ENCODE measurements at places on chromosomes 4 and X.

DNA sequence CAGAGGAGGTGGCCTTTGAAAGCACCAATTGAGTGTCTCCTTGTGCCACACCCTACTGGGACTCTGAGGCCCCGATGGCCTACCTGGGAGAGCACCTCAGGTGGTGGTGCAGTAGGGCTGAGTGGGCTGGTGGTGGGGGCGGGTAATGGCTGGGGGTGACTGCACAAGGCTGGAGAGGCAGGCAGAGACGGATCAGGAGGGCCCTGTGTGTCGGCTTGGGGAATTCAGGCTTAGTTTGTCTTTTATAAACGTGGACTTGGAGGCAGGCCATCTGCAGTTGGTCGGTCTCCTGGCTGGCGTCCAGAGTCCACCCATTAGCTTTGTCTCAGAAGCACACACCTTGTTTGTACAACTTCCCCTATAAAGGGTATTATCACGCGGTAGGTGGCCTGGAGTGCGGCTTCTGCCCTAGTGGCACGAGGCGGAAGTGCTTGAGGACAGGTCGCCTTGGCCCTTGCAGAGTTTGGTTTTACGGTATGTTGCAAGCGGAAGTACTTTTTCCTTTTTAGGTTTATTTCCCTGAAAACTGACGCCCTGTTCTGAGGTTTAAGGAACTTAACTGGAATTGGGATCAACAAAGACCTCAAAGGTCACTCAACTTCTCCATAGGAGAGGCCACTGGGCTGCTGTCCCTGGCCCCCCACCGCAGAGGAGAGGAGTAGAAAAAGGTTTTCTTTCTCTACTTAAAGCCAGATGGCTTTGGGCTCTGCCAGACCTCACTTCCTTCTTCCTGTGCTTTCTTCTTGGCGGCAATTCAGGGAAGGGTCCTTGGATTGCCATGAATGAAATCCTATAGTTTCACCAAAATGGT lies 8.0 kb downstream of the TBC1D14 start:
- no peak for DNase-seq

GRCh38 chr4:35228313-35228712 lies 1016.0 kb downstream of the ARAP2 start:
- no peak for DNase-seq

DNA sequence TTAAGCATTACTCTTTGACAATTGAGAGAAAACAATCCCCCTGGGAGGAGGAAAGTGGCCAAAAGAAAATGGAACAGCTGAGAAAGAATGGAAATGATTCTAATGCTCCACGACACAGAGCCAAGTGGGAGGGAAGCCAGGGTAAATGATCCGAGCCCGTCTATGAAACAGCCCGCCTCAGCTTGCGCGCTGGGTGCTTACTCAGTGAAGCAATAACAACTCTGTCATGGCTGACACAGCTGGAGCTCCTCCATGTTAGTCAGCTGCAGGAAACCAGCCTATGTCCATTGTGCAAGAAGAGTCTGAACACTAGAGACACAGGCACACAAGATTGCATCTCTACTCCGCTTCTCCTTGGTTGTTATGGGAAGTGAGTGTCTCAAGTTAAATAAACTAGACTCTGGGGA lies 19.3 kb downstream of the NOA1 start:
- no peak for DNase-seq

GRCh38 chr4:84481860-84482245 lies 17.2 kb downstream of the NKX6-1 start:
- no peak for DNase-seq

DNA sequence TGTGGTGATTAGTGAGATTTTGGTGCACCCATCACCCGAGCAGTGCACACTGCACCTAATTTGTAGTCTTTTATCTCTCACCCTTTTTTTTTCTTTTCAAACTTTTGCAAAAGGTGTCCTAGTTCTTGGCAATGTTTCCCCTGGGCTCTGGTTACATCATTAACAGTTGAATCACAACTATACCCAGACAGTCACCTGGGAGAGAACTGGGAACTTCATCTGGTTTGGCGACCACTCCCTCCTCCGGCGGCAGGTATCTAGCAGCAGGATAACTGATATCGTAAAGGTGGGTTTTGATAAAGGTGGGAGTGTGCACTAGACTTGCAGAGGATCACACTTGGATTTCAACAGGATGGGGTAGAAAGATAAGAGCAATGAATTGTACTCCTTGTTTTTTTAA lies 140.5 kb downstream of the CHIC2 start:
- no peak for DNase-seq

DNA sequence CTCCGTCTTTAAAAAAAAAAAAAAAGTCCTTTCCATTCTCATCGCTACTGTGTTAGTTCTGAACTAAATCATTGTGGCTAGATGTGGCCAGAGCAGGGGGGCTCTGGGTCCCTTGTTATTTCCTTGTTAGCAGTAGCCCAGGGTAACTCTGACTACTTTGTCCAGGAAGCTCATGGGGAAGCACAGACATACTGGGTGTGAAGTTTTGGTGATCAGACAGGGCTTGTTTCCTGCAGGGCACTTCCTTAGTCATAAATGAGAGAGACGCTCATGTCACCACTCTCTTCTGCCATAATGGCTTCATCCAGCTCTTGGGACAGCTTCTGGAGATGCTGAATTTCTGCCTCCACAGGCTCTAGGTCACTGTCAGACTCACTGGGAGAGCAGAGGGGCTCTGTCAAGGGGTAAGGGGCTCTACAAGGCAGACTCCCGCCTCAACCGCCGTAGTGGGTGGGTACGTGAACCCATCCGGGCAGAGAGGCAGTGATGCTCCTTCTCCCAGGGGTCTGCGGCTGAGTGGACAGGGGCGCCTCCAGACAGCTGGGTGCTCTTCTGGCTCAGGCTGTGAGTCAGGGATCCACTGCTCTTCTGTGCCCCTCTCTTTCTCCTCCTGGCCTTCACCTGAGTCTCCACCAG lies 12.9 kb downstream of the STIM2 start:
- DNase-seq: no peak

DNA sequence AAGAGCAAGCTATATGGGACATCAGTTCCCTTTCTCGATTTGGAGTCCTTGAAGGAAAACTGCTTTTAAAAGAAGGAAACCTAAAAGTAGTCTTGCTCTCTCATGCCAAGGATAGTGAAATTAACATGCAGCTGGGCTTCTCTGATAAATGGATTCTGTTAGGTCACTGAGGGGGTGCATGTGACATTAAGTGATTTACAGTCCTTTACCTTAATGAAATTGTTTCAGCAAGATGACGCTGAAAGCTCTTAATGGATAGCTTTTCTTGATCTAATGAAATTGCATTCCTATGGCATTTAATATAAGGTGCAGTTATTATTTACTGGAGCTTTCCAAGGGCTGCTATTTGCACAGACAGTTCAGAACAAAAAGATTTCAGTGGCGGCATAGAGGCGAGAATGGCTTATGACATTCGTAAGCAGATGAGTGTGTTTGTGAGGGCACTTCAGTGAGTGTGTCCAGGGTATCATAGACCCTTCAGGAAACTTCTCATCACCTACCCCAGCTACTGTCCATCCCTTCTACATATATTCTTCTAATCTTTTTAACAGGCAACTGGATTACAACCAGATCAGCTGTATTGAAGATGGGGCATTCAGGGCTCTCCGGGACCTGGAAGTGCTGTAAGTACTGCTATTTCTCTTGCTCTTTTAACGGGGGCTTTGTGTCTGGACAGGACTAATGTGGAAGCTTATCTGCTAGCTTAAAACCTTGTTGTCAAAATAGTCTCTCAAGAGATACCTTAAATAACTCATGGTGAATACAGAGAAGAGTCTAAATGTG lies 219.9 kb upstream of the PACRGL start:
- DNase-seq: no peak

DNA sequence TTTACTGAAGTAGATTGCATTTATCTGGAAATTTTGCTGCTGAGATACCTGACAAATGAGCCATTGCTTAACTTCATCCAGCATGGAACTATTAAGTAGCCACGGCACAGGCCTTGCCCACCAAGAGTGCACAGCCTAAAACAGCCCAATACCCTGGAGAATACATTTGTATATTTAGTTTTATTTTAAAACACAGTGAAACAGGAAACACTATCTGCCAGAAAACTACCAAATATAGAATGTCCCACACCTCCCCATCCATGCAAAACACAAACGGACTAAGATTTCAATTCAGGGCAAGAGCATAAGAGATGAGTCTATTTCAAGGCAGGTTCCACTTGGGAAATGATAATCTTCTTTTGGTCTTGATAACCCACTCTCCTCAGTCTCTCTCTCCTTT lies 57.1 kb downstream of the MAML3 start:
- DNase-seq: no peak

DNA sequence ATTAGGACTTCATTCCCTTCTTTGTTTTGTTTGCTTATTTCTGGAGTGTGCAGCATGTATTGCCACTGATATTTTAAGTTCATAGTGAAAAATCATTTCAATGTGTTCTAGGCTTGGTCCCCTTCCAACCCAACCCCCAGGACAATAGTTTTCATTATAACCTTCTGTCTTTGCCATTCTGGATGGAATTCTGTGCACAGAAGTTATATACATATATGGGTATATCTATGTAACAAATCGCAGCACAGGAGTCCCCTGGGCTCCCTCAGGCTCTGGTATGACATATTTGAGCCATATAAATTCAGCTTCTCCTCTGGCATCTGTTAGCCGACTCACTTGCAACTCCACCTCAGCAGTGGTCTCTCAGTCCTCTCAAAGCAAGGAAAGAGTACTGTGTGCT lies at the start of gene TNMD:
TSS of gene TNMD (plus strand) at position 326 of the 400 bp plus-strand sequence. CDS start 83 bp downstream, outside the sequence.
- no peak for DNase-seq

- DNase-seq: no peak
Observed at GRCh38 chr4:78482281-78482680, 69.3 kb upstream of the ANXA3 start.

- no peak for DNase-seq
Observed at GRCh38 chr4:37268319-37268718, 23.8 kb downstream of the NWD2 start.

DNA sequence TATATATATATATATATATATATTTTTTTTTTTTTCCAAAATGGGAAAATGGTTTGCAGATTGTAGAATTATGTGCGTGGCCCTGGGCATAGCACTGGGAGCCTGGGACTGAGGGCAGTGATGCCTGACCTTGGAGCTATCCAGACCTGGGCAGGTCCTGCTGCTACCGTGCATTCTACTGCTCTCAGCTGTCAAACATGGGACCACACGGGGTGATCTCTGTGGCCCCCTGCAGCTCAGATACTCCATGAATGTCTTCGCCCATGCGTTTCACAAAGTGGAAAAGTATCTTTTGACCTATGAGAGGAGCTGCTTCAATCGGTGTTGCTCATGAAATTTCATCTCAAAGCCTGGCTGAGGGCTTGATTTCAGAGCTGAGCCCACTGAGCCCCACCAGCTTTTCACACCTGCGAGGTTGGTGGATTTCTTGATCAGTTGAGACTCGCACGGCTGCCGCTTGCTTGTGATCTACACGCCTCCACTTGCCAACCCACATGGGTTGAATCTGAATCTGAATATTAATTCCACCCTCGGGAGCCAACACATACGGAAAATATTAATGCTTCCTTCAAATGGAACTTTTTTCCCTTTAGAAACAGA lies 35.7 kb downstream of the ING2 start:
- DNase-seq: no peak

DNA sequence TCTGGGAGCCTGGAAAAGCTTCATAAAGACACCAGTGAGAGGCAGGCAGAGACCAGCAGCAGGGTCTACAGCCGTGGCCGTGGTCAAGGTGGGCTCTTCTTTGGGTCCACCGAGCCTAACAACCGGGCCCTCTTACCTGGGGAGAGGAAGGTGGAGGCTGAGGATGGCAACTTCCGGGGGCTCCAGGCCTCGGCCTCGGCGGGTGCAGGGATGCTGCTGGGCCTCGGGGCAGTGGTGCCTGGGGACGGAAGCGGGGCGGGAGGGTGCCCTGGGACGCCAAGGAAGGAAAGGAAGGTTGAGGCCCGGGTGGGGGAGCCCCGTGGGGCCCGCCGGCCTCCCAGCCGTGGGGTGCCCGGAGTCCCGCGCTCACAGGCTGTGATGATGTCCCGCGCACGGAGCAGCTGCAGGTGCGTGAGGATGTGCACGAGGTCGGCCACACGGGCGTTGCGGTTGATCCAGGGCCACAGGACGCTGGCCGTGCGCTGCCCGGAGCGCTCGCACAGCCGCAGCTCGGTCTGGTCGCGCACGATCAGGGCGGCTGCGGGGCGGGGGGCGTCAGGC lies 561 bp downstream of the IRAK1 start:
- no peak for DNase-seq

DNA sequence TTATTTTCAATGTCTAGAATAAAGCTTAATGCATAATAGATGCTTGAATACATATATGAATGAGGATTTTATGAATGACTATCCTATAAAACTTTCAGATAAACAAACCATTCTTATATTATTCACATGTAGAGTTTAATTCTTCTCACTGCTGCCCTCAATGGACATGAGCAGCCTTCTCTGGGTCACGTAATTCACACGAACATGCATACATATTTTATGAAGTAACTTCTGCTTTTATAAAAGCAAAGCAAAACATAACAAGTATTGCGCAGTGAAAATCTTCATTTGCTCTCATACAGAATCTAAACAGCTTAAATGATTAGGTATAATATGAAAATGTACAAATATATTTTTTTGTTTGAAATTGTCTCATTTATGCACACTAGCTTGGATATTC lies 116.7 kb downstream of the TMA16 start:
- DNase-seq: no peak

- no peak for DNase-seq
Observed at GRCh38 chrX:1899841-1900240, 285.0 kb downstream of the ASMT start.

DNA sequence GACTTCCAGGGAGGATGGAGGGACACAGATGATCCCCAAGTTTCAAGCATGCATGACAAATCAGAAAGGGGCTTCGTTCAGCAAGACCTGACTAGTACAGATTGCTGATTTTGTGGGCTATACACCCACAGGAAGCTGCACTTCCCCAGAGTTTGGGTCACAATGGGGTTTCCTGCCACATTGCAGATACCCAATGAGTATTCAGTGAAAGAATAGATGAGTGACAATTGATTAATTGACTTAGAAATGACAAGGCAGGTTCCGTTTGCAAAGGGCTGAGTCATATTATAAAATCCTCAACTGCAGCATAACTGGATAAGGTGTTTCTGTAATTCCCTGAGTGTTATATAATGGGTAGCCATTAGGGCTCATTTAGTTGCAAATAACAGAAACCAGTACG lies 146.6 kb upstream of the TBL1X start:
- DNase-seq: no peak

DNA sequence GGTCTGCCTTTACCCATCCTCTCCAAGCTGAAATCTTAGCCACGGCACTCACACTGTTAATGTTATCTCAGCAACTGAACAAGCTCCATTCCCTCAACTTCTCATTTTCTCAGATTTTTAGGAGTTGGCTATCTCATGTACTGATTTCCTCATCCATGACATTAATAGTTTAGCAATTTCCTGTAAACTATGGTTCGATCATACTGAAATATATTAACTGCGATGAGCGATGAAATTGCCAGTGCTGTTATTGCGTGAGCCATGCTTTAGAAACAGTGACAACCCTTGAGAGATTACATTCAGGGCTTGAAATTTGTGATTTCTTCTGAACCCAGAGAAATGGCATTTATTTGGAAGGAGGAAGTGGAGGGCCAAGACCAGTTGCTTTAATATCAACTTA lies 223.7 kb downstream of the GPAT3 start:
- DNase-seq: no peak

Measured in activated T-cell treated with anti-CD3 and anti-CD28 coated beads for 4 hours (primary cell).